ENCODE measurements at places on chromosomes 11 and 22.

DNA sequence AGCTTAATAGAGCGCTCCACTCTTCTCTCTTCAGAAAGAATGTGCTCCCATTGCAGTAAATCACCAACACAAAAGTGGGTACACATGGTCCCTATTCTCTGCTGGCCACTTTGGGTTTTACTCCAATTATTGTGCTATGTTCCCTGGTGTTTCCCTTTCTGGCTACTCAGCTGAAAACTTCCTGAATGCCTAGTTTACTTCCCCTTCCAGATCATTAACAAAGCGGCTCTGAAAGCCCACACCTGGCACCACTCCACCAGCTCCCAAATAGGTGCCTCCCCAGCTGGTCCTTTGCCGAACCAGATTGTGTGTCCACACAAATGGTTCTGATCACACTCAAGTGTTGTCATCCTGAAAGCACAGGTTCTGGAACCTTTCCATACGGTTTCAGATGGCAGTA is 443.7 kb downstream of the NTM start:
- DNase-seq, result no peak

DNA sequence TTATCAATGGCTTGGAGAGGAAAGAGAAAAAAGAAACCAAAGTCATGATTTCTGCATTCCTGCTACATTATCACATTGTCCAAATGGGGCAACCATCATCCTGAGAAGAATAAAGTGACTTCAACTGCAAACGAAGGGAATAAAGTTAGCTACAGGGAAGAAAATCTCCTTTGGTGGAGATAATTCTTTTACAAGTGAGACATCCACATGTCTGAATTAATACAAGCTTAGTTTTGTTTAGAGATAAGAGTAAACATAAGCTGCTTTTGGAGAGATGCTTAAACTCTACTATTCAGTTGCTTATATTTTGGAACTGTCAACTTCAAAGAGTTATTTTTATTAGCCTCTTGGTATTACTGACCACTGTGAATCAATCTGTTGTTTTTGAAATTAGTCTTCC is at the start of gene OR52L1:
Gene OR52L1, minus strand, starts transcription at position 101 of the 400 bp plus-strand sequence. Its CDS starts 55 bp downstream, at position 46.
- DNase-seq, result no peak

- DNase-seq, result peak; percentile 61
Measured at GRCh38 chr22:39388261-39389011, 11.1 kb upstream of the TAB1 start.

- no peak for DNase-seq
Measured at GRCh38 chr11:6895010-6895409, 2.7 kb upstream of the OR2D2 start.

- DNase-seq, result no peak
Measured at GRCh38 chr11:36488096-36488495, 22.0 kb downstream of the TRAF6 start.

GRCh38 chr11:125443767-125444311 is 52.2 kb downstream of the FEZ1 start:
- no peak for DNase-seq

DNA sequence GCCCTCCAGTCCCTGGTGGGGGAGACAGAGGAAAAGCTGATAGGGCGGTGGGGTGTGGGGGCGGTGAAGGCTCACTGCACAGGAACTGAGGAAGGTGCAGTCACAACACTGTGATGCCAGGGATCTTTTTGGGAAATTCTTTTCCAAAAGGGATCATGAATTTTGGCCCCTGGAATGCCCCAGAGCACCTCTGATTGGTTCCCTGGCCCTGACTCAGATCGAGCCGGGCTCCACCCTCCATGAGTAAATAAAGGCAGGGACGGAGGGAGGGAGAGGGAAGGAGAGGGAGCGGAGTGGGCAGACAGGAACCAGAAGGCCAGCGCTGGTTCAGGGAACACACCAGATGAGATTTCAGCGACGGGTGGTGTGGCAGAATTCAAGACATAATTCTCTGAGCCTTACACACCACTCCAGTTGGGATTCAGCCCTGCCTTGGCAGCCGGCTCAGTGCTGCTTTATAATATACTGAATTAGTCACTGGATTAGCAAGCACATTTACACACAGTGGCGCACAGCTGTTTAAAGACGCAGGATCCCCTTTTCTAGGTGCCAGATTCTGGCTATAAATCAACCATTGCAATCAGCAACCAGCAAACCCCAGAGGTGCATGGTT is 80.3 kb downstream of the ETS1 start:
- no peak for DNase-seq

DNA sequence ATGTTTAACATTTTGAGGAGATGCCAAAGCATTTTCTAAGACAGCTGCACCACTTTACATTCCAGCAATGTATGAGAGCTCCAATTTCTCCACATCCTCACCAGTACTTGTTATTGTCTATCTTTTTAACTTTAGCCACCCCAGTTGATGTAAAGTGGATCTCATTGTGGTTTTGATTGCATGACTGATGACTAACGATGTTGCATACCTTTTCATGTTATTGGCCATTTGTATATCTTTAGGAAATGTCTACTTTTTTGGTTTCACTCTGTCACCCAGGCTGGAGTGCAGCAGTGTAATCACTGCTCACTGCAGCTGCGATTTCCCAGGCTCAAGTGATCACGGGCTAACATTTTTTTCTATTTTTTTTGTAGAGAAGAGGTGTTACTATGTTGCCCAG is 8.9 kb downstream of the TTC28 start:
- DNase-seq, result no peak

GRCh38 chr11:34302046-34302921 is 55.5 kb downstream of the ABTB2 start:
- no peak for DNase-seq

GRCh38 chr11:114762408-114762807 is 84.1 kb downstream of the NXPE2 start:
- no peak for DNase-seq

DNA sequence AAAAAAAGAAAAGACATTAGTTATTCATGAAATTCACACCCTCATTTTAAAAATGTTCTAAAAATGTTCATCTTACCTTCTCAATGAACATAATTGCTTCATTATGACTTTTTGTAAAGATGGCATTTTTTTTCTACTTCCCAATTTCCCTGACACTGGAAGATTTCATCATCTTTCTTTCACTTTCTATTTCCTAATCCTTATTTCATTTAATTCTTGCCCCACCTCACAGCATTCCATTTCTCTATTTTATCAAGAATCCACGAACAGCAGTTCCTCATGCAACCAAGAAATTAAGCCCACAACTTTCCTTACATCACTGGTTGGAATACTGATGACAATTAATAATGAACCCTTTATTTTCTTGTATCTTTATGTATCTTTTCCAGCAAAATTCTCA is 1.9 kb downstream of the PATL1 start:
- no peak for DNase-seq

GRCh38 chr11:17986007-17986710 is 26.7 kb downstream of the SERGEF start:
- DNase-seq, result no peak

- DNase-seq, result no peak
Measured at GRCh38 chr11:91820709-91821108, 403.9 kb upstream of the FAT3 start.

- DNase-seq, result no peak
Measured at GRCh38 chr11:3359092-3359824, 19.7 kb downstream of the ZNF195 start.

GRCh38 chr11:123377355-123377754 is 52.7 kb upstream of the GRAMD1B start:
- no peak for DNase-seq

GRCh38 chr11:79047321-79047720 is 393.5 kb downstream of the TENM4 start:
- no peak for DNase-seq

GRCh38 chr11:61826930-61827570 is 1.1 kb upstream of the FADS2 start:
- DNase-seq, result no peak

- no peak for DNase-seq
Measured at GRCh38 chr11:130876100-130876499, 40.2 kb downstream of the SNX19 start.

DNA sequence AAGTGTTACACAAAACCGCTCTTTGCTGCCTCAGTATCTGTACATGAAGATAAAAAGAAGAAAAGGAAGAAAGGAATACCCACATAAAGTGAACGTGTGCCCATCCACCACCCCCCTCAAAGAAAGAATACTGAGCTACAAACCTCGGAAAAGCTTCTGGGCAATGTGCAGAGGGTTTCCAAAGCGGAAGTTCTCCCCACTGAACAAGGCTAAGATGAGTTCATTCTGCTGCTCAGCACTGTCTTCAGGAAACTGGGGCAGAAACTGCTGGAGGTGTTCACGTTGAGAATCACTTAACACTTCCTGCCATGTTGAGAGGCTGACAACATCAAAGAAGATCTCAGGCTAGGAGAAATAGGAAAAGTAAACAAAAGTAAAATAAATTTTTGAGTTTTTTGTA is 6.9 kb downstream of the NFRKB start:
- DNase-seq, result no peak

- no peak for DNase-seq
Measured at GRCh38 chr22:43013355-43014315, 1.3 kb downstream of the PACSIN2 start.

GRCh38 chr11:60875366-60876167 is 8.2 kb downstream of the ZP1 start:
- no peak for DNase-seq

- DNase-seq, result no peak
Measured at GRCh38 chr11:29448246-29448877, 568.5 kb downstream of the KCNA4 start.

All from stimulated activated CD8-positive, alpha-beta memory T cell treated with anti-CD3 and anti-CD28 coated beads, Interleukin-7, amount 100 ng/mL, for 48 hours (primary cell).